ENCODE measurements at places on chromosomes 12 and 14. TPM values are rescaled to one million over a fixed set of nuclear protein-coding genes. Genes with fewer than 3 reads are reported as not detected.

The SERPINA3 gene
- not detected for polyA plus RNA-seq

The SLCO1B3 gene
- polyA plus RNA-seq, result not detected

The TRHDE gene
- not detected for polyA plus RNA-seq

The E2F7 gene
- polyA plus RNA-seq, result not detected

The KRT6B gene
- polyA plus RNA-seq, result not detected

DNA sequence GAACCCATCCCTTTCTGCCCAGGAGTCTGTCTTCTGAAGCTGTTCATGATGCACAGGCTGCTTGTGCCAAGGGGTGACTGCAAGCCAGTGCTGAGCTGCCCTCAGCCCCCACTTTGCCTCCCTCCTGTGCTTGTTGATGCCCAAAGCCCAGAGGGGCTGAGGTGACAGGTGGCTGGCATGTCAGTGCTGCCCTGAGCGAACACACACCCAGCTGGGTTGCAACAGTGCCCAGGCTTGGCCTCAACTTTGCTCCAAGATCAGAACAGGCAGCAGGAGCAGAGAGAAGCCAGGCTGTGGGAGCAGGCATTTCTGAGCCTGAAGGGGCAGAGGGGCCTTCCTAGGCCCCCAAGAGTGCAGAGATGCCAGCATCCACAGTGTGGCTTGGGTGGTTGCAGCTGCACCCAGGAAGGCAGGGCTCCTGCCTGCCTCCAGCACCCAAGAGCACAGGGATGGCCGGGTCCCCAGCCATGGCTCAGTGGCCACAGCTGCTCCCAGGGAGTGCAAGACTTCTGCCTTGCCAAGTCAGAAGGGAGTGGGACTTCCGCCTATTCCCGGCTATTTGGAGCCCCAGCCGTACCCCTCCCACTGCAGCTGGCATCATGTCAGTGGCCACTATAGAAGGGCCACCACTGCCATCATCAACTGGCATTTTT, 83.1 kb downstream of the SLC16A7 start:
- no peak for DNase-seq

DNA sequence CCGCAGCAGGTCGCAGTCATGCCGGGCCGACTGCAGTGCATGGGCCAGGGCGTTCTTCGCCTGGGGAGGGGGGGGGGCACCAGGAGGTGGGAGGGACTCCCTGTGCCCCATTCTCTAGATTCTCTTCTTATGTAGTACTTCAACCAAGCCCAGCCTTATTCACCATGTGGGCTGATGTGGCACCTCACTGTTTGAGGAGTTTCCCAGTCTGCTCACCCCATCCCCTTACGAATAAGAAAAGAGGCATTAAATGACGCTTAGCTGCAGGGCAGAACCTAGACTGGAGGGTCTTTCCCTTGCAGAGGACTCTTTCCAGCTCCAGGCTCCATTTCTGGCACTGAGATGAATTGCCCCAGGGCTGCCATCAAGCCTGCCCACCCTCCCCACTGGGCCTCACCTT, 12.2 kb downstream of the CMTM5 start:
- DNase-seq, result no peak

DNA sequence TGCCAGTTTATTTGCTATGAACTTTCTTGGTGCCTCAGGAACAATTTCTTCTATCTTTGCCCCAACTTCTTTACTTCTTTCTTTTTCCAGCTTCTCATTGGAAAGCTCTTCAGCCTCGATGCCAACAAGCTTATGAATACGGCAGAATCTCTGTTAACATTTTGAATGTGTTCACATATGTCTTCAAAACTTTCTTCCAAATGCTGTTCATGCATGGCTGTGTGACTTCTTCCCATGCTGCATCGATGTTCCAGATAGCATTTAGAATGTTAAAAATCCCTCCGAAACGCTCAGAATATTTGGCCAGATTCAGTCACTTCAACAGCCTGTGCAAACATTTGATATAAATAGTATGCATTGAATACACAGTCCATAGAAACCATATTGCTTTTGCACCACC, 247.8 kb upstream of the ARID2 start:
- no peak for DNase-seq

- no peak for DNase-seq
These were observed 3.0 kb upstream of the ARHGDIB start for GRCh38 chr12:14964406-14964805.

DNA sequence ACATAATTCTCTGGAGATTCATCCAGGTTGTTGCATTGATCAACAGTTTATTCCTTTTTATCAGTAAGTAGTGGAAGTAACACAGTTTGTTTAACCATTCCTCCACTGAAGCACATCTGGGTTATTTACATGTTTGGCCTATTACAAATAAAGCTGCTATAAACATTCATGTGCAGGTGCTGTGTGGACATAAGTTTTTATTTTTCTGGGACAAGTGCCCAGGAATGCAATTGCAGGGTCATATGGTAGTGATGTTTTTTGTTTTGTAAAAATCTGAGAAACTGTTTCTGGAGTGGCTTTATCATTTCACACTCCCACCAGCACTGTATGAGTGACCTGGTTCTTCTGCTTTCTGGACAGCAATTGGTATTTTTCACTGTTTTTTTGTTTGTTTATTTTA, 505.4 kb downstream of the CCER1 start:
- no peak for DNase-seq

GRCh38 chr14:81537193-81537592, 3.5 kb upstream of the SEL1L start:
- no peak for DNase-seq

- DNase-seq, result no peak
These were observed 693.8 kb downstream of the BCL11B start for GRCh38 chr14:98578204-98578603.

- DNase-seq, result no peak
These were observed 668 bp downstream of the MRPS35 start for GRCh38 chr12:27711317-27711682.

DNA sequence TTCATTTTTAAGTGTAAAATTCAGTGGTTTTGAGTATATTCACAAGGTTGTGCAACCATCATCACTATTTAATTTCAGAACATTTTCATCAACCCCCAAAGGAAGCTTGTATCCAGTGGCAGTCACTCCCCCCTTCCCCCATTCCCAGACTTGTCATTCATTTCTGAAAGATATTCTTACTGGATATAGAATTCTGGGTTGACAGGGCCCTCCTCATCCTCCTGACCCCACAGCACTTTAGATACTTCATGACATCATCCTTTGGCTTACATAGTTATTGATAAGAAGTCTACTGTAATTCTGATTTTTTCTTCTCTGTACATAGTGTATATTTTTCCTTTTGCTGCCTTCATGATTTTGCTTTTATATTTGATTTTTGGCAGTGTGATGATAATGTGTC, 8.8 kb upstream of the ADGRD1 start:
- no peak for DNase-seq

GRCh38 chr12:92740411-92740810, 37.6 kb downstream of the PLEKHG7 start:
- DNase-seq, result no peak

GRCh38 chr14:38989922-38990546, 113.0 kb downstream of the SEC23A start:
- DNase-seq, result no peak

DNA sequence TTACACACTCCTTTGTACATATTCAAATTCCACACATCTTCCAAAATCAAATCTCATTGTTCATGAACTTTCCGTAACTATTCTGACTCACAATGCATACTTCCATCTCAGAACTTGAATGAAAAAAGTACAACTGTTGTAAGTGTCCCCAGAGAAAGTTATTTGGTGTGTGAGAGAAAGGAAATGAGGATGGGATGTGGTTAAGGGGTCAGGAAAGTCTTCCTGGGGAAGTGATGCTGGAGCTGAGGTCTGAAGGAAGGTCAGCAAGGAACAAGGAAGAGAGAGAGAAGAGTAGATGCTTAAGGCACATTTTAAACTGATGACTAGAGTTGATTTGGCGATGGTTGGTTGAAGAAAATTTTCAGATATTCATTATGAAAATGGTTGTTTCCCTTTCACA, 340.0 kb upstream of the STXBP6 start:
- no peak for DNase-seq
